GM12878 (cell line): ENCODE measurements at places on chromosomes 6 and 20.

- H3K27ac ChIP-seq, result no peak overlapping the region
- peaks cover 20% of the 10 kb centered on the region for H3K36me3 ChIP-seq
- H3K4me1 ChIP-seq, result no peaks in the 10 kb centered on the region; the same call in 1 of the 2 replicates
- H3K27me3 ChIP-seq, result no peaks in the 10 kb centered on the region
- no peak overlapping the region for H3K4me3 ChIP-seq
Observed at GRCh38 chr20:61997891-61998290, 67.8 kb downstream of the TAF4 start.

DNA sequence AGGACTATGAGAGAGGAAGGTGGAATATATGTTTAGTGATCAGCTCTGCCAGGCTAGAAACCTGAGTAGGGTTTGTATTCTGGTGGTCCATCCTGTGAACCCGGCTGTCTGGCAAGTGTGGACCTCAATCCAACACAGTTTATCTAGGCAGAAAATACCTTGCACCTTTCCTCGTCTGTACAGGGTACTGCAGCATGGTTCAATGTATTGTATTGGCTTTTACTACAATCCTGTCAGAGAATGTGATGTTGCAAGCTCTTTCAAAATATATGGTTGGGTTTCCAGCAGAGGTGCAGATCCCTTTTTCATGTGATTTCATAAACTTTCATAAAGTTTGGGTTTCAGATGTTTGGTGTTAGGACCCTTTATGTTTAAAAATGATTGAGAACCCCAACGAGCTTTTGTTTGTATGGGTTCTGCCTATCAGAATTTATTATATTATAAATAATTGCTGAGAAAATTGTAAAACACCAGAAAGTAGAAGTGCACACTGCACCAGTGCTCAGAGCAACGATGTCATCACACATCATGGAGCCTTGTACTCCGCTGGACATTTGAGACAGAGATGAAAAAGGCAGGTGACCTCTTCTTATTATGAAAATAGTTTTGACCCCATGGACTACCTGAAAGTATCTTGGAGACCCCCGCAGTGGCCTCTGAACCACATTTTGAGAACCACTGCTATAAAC is 106.6 kb downstream of the RTN4IP1 start:
- no peaks in the 10 kb centered on the region for H3K27me3 ChIP-seq
- peaks cover 12% of the 10 kb centered on the region for H3K36me3 ChIP-seq
- peak overlapping the region; percentile 73 for H3K4me3 ChIP-seq
- H3K4me1 ChIP-seq, result peaks cover 7% of the 10 kb centered on the region; the same call in 1 of the 2 replicates

DNA sequence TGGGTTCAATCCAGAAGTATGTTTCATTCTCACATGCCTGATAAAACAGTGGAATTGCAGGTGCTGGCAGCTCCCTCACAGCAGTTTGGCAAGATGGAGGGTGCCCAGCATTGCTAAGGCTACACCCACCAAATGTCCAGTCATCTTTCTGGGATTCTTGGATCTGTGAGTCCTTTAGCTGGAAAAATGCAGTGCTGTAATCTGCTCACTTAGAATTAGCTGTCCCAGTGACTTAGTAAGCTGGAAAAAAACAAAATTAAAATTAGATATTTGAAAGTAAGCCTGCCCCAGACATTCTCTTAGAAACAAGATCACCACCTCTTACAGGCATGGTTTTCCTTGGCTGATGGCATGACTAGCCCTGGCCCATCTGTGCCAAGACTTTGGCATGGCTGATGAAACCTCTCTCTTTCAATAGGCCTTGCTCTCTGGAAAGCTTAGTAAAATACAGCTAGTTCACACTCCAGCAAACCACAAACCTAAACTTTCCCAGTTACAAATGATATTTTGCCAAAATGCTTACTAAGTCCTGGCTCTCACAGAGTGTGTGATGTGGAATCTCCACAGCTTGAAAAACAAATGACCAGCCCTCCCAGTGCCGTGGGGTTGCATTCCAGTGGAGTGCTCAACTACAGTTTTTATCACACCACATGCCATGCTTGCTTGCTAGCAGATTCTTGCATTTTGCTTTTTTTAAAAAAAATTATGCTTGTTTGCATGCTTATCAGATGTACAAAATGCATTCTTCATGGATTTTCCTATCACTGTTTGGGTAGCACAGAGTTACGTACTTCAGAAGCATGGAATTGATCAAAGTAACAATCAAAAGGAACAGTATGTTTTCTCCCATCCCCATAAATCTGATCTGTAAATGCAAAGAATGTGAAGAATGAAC is 261.5 kb downstream of the EYA4 start:
- no peak overlapping the region for H3K4me3 ChIP-seq
- no peaks in the 10 kb centered on the region for H3K4me1 ChIP-seq
- H3K36me3 ChIP-seq, result no peaks in the 10 kb centered on the region
- no peak for DNase-seq
- H3K27ac ChIP-seq, result no peak overlapping the region

- peak overlapping the region; percentile 86 for H3K27ac ChIP-seq
- peak; percentile 89 for DNase-seq
- H3K27me3 ChIP-seq, result no peaks in the 10 kb centered on the region
- H3K4me1 ChIP-seq, result peaks cover 73% of the 10 kb centered on the region
- no peak overlapping the region; the same call in 1 of the 2 replicates for H3K4me3 ChIP-seq
Observed at GRCh38 chr6:87925373-87926060, 122.1 kb upstream of the SPACA1 start.

- H3K4me1 ChIP-seq, result no peaks in the 10 kb centered on the region
- DNase-seq, result no peak
- H3K27me3 ChIP-seq, result no peaks in the 10 kb centered on the region
- no peak overlapping the region for H3K4me3 ChIP-seq
- no peaks in the 10 kb centered on the region for H3K36me3 ChIP-seq
- no peak overlapping the region for H3K27ac ChIP-seq
Observed at GRCh38 chr6:19795211-19795610, 42.0 kb upstream of the ID4 start.
